ENCODE measurements at places on chromosomes 3 and 15. TPM values are rescaled to one million over a fixed set of nuclear protein-coding genes. Genes with fewer than 3 reads are reported as not detected.

Gene FETUB
- total RNA-seq = 0.47 TPM

Gene BFSP2
- not detected for total RNA-seq

Gene GDPGP1
- 3.4 TPM for total RNA-seq

DNA sequence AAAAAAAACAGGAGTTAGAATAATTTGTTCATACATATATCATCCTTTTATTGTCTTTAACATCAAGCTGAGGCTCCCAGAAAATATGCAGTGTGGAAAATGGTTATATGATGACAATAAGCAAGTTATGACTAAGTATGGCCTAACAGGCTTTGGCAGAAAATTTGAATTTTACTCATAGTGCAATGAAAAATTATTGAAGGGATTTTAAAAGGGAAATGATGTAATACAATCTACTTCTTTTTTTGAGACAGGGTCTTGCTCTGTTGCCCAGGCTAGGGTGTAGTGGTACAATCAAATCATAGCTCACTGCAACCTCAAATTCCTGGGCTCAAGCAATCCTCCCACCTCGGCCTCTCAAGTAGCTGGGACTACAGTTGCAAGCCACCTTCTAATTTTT is 78.7 kb downstream of the FAIM start:
- no peak overlapping the region for H3K4me3 ChIP-seq
- peaks cover 37% of the 10 kb centered on the region for H3K36me3 ChIP-seq
- no peaks in the 10 kb centered on the region for H3K4me1 ChIP-seq
- no peak overlapping the region for H3K27ac ChIP-seq

DNA sequence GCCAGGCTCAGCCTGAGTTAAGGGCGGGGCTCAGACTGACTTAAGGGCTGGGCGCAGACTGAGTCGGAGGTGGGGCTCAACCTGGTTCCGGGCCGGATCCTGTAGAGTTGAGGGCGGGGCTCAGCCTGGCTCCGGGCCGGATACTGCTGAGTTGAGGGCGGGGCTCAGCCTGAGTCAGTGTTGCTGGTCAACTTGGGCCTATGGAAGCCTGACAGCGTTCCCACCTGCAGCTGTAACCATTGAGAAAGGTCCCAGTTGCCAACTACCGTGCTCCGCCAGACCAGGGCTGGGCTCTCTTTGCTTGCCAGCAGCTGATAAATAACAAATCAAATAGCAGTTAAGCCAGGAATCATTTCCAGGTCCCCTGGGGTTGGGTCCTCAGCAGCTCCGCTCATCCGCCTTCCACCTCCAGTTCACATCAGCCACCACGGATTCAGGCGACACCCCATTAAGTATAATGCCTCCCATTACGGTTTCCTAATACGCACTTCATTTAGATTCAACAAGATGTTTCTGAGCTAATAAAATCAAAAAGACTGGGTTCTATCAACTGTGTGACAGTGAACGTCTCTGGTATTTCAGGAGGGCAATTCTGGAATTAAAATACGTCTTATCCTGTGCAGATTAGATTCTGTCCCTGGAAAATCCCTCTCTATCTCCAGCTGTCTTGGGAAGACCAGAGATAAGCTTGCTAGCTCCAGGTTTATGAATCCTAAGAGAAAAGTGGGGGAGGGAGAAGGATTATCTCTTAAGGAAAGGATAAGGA is 7.3 kb downstream of the GRIP2 start:
- DNase-seq = peak; percentile 78
- no peak overlapping the region for H3K4me3 ChIP-seq
- peak overlapping the region; percentile 31 for H3K27ac ChIP-seq
- peaks cover 5% of the 10 kb centered on the region for H3K4me1 ChIP-seq
- no peaks in the 10 kb centered on the region for H3K36me3 ChIP-seq

GRCh38 chr3:61885414-61885813 is 324.0 kb downstream of the PTPRG start:
- no peaks in the 10 kb centered on the region for H3K27me3 ChIP-seq
- H3K4me3 ChIP-seq = no peak overlapping the region
- H3K36me3 ChIP-seq = no peaks in the 10 kb centered on the region
- no peak for DNase-seq
- peaks cover 12% of the 10 kb centered on the region for H3K4me1 ChIP-seq

DNA sequence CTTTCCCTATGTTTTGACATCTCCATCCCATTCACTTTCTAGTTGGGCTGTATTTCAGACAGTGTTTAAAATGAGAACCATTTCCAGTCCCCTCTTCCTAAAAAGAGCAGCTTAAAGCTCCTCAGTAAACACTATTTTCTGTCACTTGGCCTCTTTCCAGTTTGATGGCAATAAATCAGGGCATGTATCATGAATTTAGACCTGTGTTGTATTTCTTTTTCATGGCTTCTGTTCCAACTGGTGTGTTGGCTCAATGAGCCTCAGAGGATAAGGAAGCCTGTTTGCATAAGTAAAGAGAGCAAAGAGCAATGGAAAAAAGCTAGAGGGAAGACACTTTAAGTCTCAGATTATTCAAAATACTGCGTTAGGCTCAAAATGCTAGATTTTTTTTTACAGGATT is 7.2 kb downstream of the CCDC80 start:
- H3K36me3 ChIP-seq = no peaks in the 10 kb centered on the region
- no peak overlapping the region for H3K4me3 ChIP-seq

DNA sequence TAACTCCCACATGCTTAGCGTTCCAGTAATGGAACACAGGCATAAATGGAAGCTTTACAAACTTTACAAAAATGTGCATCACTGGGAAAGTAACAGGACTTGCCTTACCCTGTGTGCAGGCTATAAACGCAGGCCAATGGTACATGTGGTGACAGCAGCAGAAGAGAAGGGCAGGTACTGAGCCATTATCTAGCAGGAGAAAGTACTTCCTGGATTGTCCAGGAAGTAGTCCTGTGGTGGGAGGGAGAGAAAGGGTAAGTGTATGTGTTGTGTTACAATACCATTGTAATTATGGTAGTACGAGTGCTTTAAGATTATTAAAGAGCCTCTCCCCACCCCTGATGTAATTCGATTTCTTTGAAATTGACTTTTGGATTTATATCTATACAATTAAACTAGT is 5.3 kb downstream of the ATP1B3 start:
- no peaks in the 10 kb centered on the region for H3K27me3 ChIP-seq
- H3K4me3 ChIP-seq = no peak overlapping the region
- DNase-seq = no peak

DNA sequence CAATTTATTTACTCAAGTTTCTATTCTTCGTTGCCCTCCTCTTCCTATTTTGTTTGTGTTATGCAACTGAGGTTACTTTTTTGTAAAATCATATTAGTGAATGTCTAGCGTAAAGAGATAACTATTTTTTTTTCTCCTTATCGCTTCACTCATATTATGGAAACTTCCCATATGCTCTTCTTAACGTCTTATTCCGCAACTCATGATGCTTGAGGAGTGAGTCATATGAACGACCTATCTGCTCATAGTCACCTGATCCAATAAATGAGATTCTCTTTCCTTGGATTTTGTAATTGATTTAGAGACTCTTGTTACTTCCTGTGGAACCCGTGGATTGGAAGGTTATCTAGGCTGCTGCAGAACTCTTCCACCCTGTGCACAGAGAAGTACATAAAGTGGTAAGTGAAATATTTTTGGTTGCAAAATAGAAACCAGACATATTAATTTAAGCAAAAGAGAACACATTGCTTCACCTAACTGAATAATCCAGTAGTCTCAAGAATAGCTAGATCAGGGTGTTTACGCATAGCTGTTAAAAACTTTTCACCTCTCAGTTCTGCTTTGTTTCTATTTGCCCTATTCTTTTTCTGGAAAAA is 719.3 kb upstream of the SGO1 start:
- no peaks in the 10 kb centered on the region for H3K27me3 ChIP-seq
- peak; percentile 24 for DNase-seq
- no peak overlapping the region for H3K27ac ChIP-seq
- H3K4me1 ChIP-seq = peaks cover 4% of the 10 kb centered on the region

DNA sequence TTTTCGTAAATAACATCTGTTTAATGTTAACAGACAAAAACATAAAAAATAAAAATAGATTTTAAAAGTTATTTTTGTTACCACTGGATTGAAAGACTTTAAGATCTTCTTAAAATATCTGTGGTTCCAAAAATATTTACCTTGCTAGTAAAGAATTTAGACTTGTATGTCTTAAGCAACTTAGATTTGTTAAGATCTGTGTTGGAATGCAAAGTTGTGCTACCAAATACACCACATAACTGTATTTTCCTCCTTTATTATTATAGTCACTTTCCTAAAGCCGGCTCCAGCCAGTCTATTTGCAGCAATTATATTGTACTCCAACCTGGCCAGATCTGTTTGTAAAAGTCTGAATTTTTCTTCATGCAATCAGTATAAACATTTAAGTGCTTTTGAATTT is 63.7 kb downstream of the SPRED1 start:
- H3K27me3 ChIP-seq = no peaks in the 10 kb centered on the region
- H3K36me3 ChIP-seq = peaks cover 20% of the 10 kb centered on the region
- no peak overlapping the region for H3K27ac ChIP-seq
- DNase-seq = no peak
